Calu3 (cell line): ENCODE measurements at places on chromosomes 2 and 18. TPM values are rescaled to one million over a fixed set of nuclear protein-coding genes. Genes with fewer than 3 reads are reported as not detected.

DNA sequence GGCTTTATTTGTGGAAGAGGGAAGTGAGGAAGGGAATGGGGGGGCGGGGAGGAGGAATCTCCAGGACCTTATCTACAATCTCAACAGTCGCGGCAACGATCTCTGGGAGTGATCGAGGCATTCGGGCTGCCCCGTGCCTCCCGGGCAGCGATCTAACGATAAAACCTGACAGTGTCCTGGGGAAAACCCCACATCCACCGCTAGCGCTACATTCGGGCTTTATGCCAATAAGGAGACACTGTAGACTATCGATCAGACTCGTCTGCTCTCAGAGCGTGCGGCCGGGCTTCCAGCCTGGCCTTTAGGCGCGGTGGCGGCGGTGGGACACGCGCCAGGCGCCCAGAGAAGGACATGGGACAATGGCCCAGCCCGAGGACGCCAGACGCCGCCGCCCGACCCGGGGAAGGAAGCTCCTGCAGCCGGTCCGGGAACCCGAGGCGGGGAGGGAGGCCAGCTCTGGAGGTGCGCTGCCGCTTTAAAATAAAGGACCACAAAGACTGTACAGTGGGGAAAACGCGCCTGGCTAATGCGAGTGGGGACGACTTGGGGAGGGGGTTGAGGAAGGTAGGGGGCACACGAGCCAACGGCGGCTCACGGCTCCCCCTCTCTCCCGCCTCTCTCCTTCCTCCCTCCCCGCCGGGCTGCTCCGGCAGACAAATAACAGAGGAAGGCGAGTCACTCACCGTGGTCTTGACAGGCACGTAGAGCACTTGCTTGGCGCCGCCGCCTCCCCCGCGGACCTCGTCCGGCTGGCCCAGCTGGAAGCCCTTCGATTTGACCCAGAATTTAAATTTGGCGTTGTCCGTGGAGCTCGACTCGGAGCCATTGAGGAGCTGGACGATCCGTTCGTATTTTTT, 2.2 kb downstream of the NOL4 start:
- H3K27ac ChIP-seq = peak overlapping the region; percentile 15

DNA sequence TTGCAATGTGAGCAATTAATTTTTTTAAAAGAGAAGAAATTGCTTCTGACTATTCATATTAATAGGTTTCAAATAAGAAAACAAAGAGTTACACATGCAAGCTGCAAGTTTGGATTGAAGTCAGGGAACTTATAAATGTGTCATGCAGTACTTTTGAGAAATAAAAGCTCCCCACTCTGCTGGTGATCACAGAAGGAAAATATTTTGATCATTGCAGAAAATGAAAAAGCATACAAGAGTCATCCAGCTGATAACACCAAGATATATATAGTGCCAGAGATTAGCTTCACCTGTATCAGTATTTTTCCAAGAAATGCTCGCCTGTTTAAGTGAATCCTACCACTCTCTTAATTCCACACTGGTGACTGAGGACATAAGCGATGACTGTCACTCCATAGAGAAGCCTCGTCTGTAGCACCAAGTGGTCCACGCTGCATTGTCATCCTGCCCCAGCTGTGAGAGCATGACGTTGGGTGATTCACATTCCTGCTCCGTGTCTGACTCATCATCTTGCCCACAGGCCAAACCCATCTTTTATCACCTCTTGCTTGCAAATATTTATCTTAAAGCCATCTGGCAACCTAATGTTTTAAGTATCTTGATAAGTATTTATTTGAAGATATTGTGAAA, 178.0 kb downstream of the ASXL3 start:
- H3K36me3 ChIP-seq = no peaks in the 10 kb centered on the region
- no peak overlapping the region for H3K27ac ChIP-seq
- no peak overlapping the region for H3K4me3 ChIP-seq

DNA sequence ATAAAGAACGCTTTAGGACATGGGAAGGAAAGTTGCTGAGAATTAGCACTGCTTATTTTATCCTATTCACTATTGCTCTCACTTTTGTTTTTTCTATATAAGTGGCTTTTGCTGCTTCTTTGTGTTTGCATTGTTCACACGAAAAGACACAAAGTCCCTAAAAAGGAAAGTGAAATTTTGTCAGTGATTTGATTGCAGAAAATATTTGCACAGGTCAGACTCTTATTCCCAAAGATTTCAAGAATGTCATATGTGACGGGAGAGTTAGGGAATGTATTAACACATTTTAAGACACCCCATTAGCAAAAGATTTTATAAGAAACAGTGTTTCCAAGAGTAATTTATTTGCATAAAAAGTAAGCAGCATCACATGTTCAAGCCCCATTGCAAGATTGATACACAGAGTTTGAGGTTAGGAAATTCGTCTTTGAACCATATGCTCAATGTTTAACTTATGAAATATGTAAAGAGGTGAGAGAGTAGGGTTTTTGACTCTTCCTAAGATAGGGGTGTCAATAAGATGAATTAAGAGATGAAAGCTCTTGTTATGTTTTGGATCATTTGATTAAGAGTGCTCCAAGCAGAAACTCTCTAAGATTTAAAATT, 57.0 kb downstream of the CCDC102B start:
- no peaks in the 10 kb centered on the region for H3K4me1 ChIP-seq
- no peak overlapping the region for H3K27ac ChIP-seq
- no peak overlapping the region for H3K4me3 ChIP-seq
- no peaks in the 10 kb centered on the region for H3K36me3 ChIP-seq
- DNase-seq = no peak

GRCh38 chr2:99970292-99970868, 172.0 kb downstream of the AFF3 start:
- no peaks in the 10 kb centered on the region for H3K36me3 ChIP-seq
- H3K27ac ChIP-seq = peak overlapping the region; percentile 8
- no peak overlapping the region for H3K4me3 ChIP-seq
- peaks cover 73% of the 10 kb centered on the region for H3K27me3 ChIP-seq

RAB1A gene
- total RNA-seq = 141 and 148 TPM in 2 replicates
